Endothelial cell of umbilical vein (primary cell): ENCODE measurements at places on chromosomes 16 and 17. TPM values are rescaled to one million over a fixed set of nuclear protein-coding genes. Genes with fewer than 3 reads are reported as not detected.
A peak's percentile ranks its signal among the peaks of the same experiment; 100 is the strongest.

- DNase-seq, result no peak
- no peak overlapping the region for H3K4me3 ChIP-seq
- H3K4me1 ChIP-seq, result peaks cover 4% of the 10 kb centered on the region
- H3K27me3 ChIP-seq, result peaks cover 7% of the 10 kb centered on the region
- no peaks in the 10 kb centered on the region for H3K36me3 ChIP-seq
- no peak overlapping the region for H3K27ac ChIP-seq
Measured at GRCh38 chr16:75197522-75198134, 9.3 kb downstream of the CTRB2 start.

GRCh38 chr17:31390748-31391495, 553 bp upstream of the RAB11FIP4 start:
- no peak for DNase-seq
- no peaks in the 10 kb centered on the region for H3K36me3 ChIP-seq
- peaks cover 22% of the 10 kb centered on the region for H3K27me3 ChIP-seq
- H3K4me1 ChIP-seq, result no peaks in the 10 kb centered on the region
- H3K27ac ChIP-seq, result no peak overlapping the region
- peak overlapping the region; percentile 17 for H3K4me3 ChIP-seq

DNA sequence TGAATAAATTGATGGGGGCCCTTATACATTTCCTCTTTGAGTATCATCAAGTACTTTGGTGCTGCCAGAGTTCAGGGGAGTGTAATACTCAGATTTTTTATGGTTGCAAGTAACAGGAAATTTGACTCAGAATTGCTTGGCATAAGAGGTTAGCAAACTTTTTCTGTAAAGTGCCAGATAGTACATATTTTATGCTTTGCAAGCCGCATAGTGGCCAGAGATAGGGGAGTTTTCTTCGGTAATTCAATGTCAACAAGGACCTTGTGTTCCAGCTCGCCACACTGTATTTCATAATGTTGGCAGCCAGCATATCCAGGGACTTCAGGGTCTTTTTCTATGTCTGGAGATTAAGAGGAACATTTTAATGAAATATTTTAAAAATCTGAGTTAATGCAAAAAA, 51.0 kb upstream of the MARCHF10 start:
- H3K4me3 ChIP-seq, result no peak overlapping the region
- no peak overlapping the region for H3K27ac ChIP-seq
- H3K4me1 ChIP-seq, result no peaks in the 10 kb centered on the region
- H3K27me3 ChIP-seq, result no peaks in the 10 kb centered on the region
- peak; percentile 70 for DNase-seq
- no peaks in the 10 kb centered on the region for H3K36me3 ChIP-seq

DNA sequence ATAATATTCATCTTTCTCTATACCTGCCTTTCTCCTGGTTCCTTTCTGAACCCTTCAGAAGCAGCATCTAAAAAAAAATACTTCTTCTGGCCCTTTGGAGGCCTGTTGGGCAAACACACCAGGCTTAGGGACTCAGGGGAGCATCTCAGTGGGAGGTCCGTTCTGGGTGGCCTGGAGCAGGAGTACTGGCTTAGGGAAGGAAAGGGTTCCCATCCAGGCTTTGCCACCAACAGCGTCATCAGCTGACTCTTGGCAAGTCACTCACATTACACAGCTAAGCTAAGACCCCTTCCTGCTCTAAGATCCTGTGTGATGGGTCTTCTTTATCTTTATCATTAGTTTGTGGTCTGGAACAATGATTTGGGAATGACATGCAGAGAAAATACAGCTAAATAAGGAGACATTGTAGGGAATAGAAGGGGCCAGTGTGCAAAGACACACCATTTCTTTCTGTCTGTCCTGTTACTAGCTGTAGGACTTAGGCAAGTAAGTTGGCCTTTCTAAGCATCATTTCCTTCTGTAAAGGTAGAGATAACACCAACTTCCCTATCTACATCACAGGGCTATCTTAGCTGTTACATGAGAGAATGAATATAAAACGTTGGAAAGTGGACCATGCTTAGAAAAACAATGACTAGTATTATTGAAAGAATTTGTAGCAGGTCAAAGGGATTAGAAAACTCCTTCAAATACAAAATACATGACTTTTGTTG, 9.9 kb downstream of the PCTP start:
- DNase-seq, result peak; percentile 48
- H3K27ac ChIP-seq, result peak overlapping the region; percentile 8
- H3K27me3 ChIP-seq, result no peaks in the 10 kb centered on the region
- H3K4me1 ChIP-seq, result peaks cover 22% of the 10 kb centered on the region

GRCh38 chr16:3825940-3826339, 54.6 kb downstream of the CREBBP start:
- no peak for DNase-seq
- H3K36me3 ChIP-seq, result no peaks in the 10 kb centered on the region
- no peak overlapping the region for H3K4me3 ChIP-seq
- H3K27ac ChIP-seq, result no peak overlapping the region
- H3K4me1 ChIP-seq, result peaks cover 13% of the 10 kb centered on the region

PHLPP2 gene
- total RNA-seq, result 8.0 and 8.2 TPM in 2 replicates
